ENCODE measurements at places on chromosomes 5 and 9. TPM values are rescaled to one million over a fixed set of nuclear protein-coding genes. Genes with fewer than 3 reads are reported as not detected.

Gene PCDHGA11
- total RNA-seq, result 6.8 TPM

Gene TTC16
- total RNA-seq, result not detected

Gene FOXI1
- total RNA-seq, result not detected

Gene ZBED3
- 6.1 TPM for total RNA-seq

Measured in dermis blood vessel endothelial cell (primary cell).